ENCODE measurements at places on chromosomes 16 and 17. TPM values are rescaled to one million over a fixed set of nuclear protein-coding genes. Genes with fewer than 3 reads are reported as not detected.

P2RX1 gene
- total RNA-seq, result 0.57 TPM

CCDC182 gene
- total RNA-seq, result not detected

PTX4 gene
- total RNA-seq, result 0.09 TPM

PYDC1 gene
- not detected for total RNA-seq

PFAS gene
- 8.1 TPM for total RNA-seq

ACOX1 gene
- total RNA-seq, result 49.1 TPM

TBC1D3E gene
- total RNA-seq, result not detected

KIAA0513 gene
- total RNA-seq, result 33.1 TPM

HS3ST6 gene
- total RNA-seq, result not detected

GNG13 gene
- not detected for total RNA-seq
